ENCODE measurements at places on chromosomes 7 and 10.
A peak's percentile ranks its signal among the peaks of the same experiment; 100 is the strongest.

GRCh38 chr10:97766106-97766810 lies 5.5 kb downstream of the SFRP5 start:
- no peak for DNase-seq

DNA sequence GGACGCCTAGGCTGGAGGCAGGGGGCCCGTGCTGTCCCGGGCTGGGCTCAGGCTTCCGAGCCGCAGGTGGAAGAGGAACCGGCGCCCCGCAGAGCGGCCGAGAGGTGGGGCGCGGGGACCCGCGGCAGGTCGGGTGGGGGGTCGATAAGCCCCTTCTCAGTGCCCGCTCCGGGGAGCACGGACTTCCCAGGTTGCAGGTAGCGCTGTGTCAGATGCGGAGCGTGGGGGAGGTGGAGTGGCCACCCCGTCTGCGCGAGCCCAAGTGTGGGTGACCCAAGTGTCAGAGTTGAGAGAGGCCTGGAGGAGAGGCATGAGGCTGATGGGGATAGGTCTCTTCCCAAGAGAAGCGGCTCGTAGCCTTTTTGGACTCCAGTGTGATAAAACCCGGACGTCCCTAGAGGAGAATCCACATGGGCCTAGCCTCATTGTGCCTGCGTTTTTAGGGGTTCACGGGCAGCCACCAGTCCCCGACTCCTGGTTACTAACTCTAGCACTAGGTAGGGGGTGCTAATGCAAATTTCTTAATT lies 580 bp downstream of the EEPD1 start:
- DNase-seq = no peak

DNA sequence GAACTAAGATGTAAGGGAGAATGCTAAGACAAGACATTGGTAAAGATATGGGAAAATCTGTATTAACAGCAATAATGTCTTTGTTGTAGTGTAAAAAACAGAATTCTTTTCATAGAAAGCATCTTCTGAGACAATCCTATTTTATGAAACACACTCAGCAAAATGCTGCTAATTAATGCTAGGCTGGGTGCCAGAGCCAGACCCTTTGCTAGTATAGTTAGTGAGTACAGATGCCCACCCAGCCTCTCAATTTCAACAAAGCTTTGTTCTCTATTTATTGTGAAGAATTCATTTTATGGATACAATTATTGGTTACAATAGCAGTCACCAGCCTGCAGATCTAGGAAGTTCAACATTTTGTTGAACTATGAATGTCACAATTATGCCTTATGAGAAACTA lies 131.0 kb downstream of the SEM1 start:
- DNase-seq = no peak

DNA sequence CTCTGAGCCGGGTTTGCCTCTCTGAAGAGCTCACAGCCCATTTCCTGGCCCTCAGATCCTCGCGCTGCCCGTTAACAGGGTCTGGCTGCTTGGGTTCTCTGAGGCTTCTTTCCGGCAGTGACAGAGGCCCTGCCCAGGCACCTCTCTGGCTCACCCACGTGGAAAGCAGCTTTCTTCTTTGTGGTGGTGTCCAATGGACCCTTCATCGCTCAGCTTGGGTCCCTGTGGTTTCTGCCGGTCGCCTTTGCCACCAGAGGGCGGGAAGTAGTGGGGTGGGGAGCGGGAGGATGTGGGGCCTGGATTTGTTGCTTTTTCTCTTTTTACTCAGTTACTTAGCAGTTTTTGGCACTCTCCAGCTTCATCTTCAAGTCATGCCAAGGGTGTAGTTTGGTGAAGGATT lies 15.6 kb upstream of the JAKMIP3 start:
- DNase-seq = no peak

- no peak for DNase-seq
These were observed 103.7 kb upstream of the CTBP2 start for GRCh38 chr10:125264091-125264490.

- DNase-seq = peak; percentile 35
These were observed 187.5 kb upstream of the NFE2L3 start for GRCh38 chr7:25964483-25964991.

Data from GM10248 (cell line).